Astrocyte (in vitro differentiated cells and primary cell): ENCODE measurements at places on chromosomes 11 and 22. TPM values are rescaled to one million over a fixed set of nuclear protein-coding genes. Genes with fewer than 3 reads are reported as not detected.

DNA sequence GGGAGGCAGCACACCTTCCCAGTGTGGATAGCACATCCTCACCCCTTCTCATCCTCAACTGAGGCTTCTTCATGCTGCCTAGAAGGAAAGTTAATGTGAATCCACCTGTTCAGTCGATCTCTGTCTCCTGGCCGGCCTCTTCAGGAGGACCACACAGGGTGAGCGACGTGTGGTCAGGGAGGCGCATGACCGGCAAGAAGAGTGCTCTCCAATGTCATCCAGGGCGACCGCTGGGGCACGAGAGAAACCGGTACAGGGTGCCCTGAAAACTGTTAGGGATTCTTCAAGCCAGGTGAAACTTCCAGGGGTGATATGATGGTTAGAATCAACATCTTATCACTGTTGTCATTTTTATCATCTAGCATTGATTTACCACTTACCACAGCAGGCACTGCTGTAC lies 43.0 kb downstream of the IGSF9B start:
- H3K36me3 ChIP-seq = no peaks in the 10 kb centered on the region
- H3K4me1 ChIP-seq = no peaks in the 10 kb centered on the region
- no peaks in the 10 kb centered on the region for H3K27me3 ChIP-seq
- no peak overlapping the region for H3K27ac ChIP-seq
- no peak overlapping the region for H3K4me3 ChIP-seq

GRCh38 chr22:45696227-45696626 lies 24.6 kb downstream of the ATXN10 start:
- H3K36me3 ChIP-seq = peaks cover 33% of the 10 kb centered on the region
- H3K4me3 ChIP-seq = no peak overlapping the region
- peaks cover 9% of the 10 kb centered on the region for H3K4me1 ChIP-seq

- H3K27me3 ChIP-seq = no peaks in the 10 kb centered on the region
- no peaks in the 10 kb centered on the region for H3K36me3 ChIP-seq
Measured at GRCh38 chr22:25154667-25154999, 45.0 kb upstream of the CRYBB3 start.

DNA sequence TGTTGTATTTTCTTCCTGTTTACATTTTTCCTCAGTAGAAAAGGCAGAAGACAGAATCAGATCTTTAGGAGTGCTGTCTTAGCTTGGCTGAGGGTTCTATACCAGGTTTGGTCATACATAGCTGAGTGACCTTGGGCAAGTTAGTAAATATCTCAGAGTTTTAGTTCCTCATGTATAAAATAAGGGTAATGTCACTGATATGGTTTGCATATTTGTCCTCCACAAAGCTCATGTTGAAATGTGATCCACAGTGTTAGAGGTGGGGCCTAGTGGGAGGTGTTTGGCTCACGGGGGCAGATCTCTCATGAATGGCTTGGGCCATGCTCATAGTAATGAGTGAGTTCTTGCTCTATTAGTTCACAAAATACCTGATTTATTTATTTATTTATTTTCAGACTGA lies 7.5 kb upstream of the HTR3A start:
- no peak overlapping the region for H3K27ac ChIP-seq
- H3K36me3 ChIP-seq = no peaks in the 10 kb centered on the region
- H3K27me3 ChIP-seq = no peaks in the 10 kb centered on the region
- no peaks in the 10 kb centered on the region for H3K4me1 ChIP-seq
- DNase-seq = no peak
- H3K4me3 ChIP-seq = no peak overlapping the region

GRCh38 chr11:132744771-132745170 lies 787.5 kb downstream of the OPCML start:
- no peaks in the 10 kb centered on the region for H3K36me3 ChIP-seq
- H3K27me3 ChIP-seq = no peaks in the 10 kb centered on the region
- H3K27ac ChIP-seq = peak overlapping the region; percentile 71
- peak; percentile 71 for DNase-seq

Gene CBLIF
- total RNA-seq = not detected in 2 replicates

Gene ACRV1
- total RNA-seq = not detected in 2 replicates

- H3K27me3 ChIP-seq = no peaks in the 10 kb centered on the region
- DNase-seq = no peak
- H3K36me3 ChIP-seq = peaks cover 37% of the 10 kb centered on the region
- peak overlapping the region; percentile 80 for H3K4me3 ChIP-seq
- no peak overlapping the region for H3K27ac ChIP-seq
- H3K4me1 ChIP-seq = peaks cover 25% of the 10 kb centered on the region
Measured at GRCh38 chr11:66071381-66071801, 1.3 kb downstream of the PACS1 start.

DNA sequence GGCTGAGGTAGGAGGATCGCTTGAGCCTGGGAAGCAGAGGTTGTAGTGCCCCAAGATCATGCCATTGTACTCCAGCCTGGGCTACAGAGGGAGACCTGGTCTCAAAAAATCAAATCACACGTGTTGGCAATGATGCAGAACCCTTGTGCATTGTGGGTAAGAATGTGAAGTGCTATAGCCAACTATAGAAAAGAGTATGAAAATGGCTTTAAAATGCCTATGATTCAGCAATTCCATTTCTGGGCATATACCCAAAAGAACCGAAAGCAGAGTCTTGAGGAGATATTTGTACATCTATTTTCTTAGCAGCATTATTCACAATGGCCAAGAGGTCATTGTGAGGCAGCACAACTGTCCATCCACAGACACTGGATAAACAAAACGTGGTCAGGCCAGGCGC lies 2.6 kb upstream of the FADS3 start:
- no peaks in the 10 kb centered on the region for H3K36me3 ChIP-seq
- H3K27me3 ChIP-seq = no peaks in the 10 kb centered on the region
- peak; percentile 82 for DNase-seq
- H3K27ac ChIP-seq = no peak overlapping the region
- no peak overlapping the region for H3K4me3 ChIP-seq

Gene OR10D3
- not detected in 2 replicates for total RNA-seq

- no peaks in the 10 kb centered on the region for H3K4me1 ChIP-seq
- H3K27ac ChIP-seq = no peak overlapping the region
- no peak overlapping the region for H3K4me3 ChIP-seq
- DNase-seq = no peak
Measured at GRCh38 chr11:119402470-119402869, 20.5 kb downstream of the THY1 start.

GRCh38 chr22:49240472-49240871 lies 587.2 kb downstream of the BRD1 start:
- H3K27ac ChIP-seq = no peak overlapping the region
- no peaks in the 10 kb centered on the region for H3K27me3 ChIP-seq
- H3K4me3 ChIP-seq = no peak overlapping the region

GRCh38 chr11:74449369-74449931 lies 17.9 kb downstream of the KCNE3 start:
- no peaks in the 10 kb centered on the region for H3K36me3 ChIP-seq
- no peak overlapping the region for H3K27ac ChIP-seq
- no peak overlapping the region for H3K4me3 ChIP-seq
- peaks cover 9% of the 10 kb centered on the region for H3K4me1 ChIP-seq

Gene LINC01488
- not detected in 2 replicates for total RNA-seq

- peak overlapping the region; percentile 94 for H3K4me3 ChIP-seq
- peak overlapping the region; percentile 95 for H3K27ac ChIP-seq
- H3K4me1 ChIP-seq = peaks cover 52% of the 10 kb centered on the region
- peak; percentile 44 for DNase-seq
Measured at GRCh38 chr11:65899356-65900124, 648 bp downstream of the FOSL1 start.

Gene NCAM1
- 17.4 and 24.5 TPM in 2 replicates for total RNA-seq

DNA sequence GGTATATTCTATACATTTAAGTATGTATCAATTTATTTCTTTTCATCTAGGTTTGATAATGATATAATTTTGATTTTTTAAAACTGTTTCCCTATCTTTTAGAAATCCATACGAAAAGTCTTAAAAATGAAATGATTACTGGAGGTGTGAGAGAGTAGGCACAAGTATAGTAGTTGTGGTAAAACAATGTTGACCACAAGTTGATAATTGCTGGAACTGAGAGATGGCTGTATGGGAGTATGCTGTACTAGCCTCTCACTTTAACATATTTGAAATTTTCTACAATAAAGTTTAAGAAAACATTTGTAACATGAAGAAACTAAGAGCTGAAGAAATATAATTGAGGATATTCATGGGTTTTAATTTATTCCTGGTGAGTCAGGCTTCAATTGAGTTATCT lies 30.0 kb downstream of the FSHB start:
- no peaks in the 10 kb centered on the region for H3K36me3 ChIP-seq
- no peak overlapping the region for H3K27ac ChIP-seq
- no peaks in the 10 kb centered on the region for H3K4me1 ChIP-seq
- no peak overlapping the region for H3K4me3 ChIP-seq

GRCh38 chr11:119979701-119980100 lies 158.2 kb downstream of the TRIM29 start:
- H3K36me3 ChIP-seq = no peaks in the 10 kb centered on the region
- peaks cover 17% of the 10 kb centered on the region for H3K27me3 ChIP-seq
- no peak overlapping the region for H3K27ac ChIP-seq
- H3K4me3 ChIP-seq = no peak overlapping the region
- no peaks in the 10 kb centered on the region for H3K4me1 ChIP-seq

DNA sequence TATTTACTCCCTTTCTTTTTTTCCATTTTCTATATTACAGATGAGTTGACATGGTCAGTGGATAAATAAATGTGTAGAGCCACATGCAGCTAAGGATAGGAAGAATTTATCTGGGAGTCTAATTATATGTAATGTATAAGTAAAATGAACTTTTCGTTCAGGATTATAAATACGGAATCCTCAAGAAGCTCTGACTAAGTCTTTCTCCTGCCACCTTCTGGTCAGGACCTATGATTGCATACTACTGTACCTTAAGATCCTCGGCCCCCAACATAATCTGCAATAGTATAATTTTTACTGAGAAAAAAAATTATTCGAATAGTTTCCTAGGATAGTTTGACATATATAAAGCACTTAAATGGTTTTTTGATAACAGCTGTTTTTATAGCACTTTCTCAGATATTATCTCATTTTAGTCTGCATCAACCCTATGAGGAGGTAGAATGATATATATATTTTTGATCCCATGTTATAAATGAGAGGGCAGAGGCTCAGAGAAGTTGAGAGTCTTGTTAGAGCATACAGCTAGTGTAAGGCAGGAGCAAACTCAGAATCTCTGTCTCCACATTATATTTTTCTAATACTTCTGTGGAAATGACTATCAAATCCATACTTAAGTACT lies 36.1 kb downstream of the CCDC90B start:
- no peak overlapping the region for H3K4me3 ChIP-seq
- no peak overlapping the region for H3K27ac ChIP-seq
- H3K4me1 ChIP-seq = no peaks in the 10 kb centered on the region
- peaks cover under 1% of the 10 kb centered on the region for H3K36me3 ChIP-seq
- H3K27me3 ChIP-seq = no peaks in the 10 kb centered on the region

DNA sequence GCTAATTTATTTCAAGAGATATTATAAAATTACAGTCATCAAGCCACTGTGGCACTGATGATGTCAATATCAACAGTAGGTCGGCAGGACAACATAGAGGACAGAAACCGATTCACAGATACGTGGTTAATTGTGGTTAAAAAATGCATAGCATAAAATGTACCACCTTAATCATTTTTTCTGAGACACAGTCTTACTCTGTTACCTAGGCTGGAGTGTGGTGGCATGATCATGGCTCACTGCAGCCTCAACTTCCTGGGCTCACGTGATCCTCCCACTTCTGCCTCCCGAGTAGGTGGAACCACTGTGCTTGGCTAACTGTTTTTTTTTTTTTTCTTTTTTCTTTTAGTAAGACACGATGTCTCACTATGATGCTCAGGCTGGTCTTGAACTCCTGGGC lies 21.0 kb upstream of the TOLLIP start:
- H3K4me1 ChIP-seq = no peaks in the 10 kb centered on the region
- DNase-seq = no peak
- H3K4me3 ChIP-seq = no peak overlapping the region
- H3K36me3 ChIP-seq = no peaks in the 10 kb centered on the region
- H3K27ac ChIP-seq = no peak overlapping the region

Gene ACTN3
- total RNA-seq = not detected in 2 replicates

Gene UBQLN3
- total RNA-seq = not detected in 2 replicates
